Stimulated activated CD8-positive, alpha-beta memory T cell treated with anti-CD3 and anti-CD28 coated beads, Interleukin-4, amount 100 ng/mL, for 1 hour (primary cell): ENCODE measurements at places on chromosomes 4 and X.

DNA sequence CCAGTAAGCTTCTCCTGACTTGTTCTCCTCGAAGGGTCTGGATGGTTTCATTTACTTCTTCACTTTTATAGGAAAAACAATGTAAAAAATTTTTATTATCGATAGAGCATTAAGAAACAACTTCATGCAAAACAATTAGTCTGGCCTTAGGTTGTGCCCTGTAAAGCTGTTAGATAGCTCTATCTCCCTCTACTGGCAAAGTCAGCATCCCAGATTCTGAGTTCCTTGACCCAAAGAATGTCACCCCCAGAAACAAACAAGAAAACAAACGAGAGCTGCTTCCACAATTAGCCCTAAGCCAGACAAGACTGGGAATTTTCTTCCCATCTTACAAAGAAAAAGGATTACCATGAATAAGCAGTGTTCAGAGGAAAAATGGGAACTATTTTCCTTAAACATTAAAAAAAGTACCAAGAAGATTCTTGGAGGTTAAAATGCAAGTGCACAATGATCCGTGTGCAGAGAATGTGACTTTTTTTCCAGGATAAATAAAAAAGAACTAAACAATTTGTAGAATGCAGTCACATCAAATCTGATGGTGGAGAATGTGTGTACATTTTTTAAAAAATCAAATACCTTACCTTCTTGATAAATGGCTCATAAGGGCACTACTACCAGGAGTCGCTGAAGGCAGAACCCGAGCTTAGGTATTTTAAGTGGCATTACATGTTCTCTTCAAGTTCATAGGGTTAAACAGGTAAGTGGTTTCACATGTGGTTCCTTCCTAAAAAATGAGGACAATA lies 293.2 kb downstream of the FBXO8 start:
- DNase-seq, result no peak

DNA sequence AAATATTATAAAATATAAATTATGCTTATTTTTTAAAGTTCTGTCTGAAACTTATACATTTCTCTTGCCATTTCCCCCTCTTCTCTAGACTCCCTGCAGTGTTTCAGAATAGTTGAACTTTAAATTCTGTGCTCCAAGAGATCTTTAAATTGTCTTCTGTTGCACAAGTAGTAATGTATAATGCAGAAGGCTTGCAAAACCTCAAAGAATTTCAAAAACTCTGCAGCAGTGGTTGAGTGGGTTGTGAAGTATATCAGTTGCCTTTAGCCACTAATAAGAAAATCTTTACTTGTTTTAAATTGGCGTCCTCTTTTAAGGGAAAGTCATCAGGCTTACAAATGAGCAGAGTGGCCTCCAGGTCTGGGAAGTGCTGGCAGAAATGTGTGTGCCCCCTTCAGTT lies 1153.3 kb upstream of the PABPC4L start:
- DNase-seq, result no peak

DNA sequence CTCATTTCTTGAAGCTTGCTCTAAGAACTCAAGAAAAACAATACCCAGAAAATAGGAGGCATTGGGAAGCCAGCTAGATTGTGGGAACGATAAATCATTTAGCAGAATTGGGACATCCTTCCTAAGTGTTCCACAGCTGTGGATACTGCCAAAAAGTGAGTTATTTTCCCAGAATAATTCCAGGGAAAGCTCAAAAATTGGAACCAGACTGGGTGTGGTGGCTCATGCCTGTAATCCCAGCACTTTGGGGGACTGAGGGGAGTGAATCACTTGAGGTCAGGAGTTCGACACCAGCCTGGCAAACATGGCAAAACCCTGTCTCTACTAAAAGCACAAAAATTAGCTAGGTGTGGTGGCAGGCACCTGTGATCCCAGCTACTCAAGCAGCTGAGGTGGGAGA lies 68.2 kb upstream of the GK2 start:
- no peak for DNase-seq

DNA sequence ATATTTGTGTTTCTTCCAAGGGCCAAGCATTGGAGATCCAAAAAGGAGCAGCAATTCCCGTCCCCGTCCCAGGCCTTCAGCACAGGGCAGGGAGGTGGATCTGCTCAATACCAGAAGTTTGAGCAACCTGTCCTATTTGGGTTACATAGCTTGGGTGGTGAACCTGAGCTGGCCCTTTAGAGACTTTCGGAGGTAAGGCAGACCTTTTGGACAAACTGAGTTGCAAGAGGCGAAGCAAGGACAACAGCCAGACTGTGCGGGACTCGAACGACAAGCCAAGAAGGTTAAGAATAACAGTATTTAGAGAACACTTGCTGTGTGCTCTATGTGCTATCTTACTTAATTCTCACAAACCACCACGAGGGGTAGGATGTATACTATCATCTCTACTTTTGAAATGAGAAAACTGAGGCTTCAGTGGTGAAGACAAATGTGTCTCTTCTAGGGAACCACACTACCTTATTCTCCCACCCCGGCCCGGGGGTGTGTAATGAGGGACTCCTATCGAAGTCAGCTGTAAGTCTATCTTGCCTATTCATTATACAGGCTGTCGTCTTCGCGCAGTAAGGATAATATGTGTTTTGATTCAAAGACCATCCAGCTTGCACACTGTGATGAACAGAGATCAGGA lies 1.3 kb downstream of the NOP14 start:
- no peak for DNase-seq

DNA sequence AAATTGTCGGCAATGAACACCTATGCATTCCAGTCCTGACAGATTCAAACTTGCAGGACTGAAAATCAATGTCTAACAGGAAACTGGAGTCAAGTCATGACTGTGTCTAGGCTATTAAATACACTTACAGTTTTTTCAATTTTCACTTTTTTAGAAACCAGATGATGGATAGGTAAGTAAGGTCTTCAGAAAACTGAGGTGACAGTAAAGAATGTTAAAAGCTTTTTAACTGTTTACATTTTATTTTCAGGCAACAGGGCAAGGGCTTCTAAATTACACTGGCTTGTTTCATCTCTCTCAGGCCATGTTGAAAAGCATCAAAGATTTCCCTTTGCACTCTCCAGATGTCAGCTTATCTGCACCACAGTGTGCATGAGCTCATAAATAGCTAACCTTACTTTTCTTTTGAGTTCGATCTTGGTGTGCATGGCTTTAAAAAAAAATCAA lies 65.2 kb downstream of the SEC24D start:
- DNase-seq, result no peak

DNA sequence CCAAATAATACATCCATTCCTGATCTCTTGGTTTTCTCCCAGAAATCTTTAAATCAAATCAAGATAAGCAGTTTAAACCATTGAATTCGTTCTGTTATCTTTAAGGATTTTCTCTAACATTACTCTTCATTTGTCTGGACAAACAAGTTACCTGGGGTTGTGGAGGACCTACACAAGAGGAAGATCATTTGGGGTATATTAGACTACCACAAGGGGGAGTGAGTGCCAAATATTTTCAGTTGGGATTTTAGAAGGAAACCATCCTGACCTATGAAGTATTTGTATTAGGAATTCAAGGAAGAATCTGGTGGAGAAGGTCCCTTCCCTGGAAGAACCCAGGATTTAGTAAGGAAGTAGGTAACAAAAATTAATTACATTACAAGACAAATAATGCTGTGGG lies 12.0 kb upstream of the DCHS2 start:
- no peak for DNase-seq

DNA sequence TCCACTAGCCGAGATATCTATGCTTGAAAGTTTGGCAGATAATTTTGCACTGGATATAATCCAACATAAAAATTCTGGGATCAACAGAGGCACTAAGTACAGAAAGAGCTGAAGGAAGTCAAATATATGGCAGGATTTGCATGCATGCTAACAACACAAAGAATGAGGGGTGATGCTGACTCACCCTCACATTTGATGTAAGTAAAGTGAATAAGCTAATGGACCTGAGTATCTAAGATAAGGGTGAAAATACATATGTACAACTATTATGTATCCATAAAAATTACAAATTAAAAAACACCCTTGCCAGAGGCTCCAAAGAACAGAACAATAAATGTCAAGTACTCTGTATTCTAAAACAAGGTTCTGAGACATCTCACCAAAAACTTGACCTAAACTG lies 63.8 kb upstream of the PRDX4 start:
- no peak for DNase-seq

DNA sequence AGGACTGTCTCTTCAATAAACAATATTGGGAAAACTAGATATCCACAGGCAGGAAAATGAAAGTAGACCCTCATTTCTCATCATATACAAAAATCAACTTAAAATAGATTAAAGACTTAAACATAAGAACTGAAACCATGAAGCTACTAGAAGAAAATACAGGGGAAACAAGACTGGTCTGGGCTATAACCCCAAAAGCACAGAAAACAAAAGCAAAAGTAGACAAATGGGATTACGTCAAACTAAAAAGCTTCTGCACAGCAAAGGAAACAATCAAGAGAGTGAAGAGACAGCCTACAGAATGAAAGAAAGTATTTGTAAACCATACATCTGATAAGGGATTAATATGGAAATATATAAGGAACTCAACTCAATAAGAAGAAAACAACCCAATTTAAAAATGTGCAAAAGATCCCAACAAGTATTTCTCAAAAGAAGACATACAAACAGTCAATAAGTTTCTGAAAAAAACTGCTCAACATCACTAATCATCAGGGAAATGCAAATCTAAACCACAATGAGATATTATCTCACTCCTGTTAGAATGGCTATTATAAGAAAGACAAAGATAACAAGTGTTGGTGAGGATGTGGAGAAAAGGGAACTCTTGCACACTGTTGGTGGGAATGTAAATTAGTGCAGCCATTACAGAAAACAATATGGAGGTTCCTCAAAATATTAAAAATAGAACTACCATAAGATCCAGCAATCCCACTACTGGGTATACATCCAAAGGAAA lies 325.3 kb upstream of the RASGEF1B start:
- no peak for DNase-seq

DNA sequence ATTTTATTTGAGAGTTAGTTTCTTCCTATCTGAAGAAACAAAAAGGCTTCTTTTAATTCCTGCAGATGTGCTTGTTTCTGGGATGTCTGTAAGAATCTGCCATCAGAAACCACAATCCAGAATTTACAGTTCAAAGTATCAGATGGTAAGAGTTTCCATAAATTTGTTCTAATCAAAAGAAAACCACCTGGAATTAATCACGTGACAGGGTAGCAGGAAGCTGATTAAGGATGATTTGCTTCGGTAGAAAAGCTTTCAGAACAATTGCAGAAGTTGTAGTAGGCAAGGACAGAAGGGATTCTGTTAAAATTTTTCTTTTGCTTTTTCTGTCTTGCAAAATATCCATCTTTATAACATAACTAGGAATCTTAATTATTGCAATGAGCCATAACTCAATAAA lies 1975.1 kb upstream of the AGA start:
- no peak for DNase-seq

DNA sequence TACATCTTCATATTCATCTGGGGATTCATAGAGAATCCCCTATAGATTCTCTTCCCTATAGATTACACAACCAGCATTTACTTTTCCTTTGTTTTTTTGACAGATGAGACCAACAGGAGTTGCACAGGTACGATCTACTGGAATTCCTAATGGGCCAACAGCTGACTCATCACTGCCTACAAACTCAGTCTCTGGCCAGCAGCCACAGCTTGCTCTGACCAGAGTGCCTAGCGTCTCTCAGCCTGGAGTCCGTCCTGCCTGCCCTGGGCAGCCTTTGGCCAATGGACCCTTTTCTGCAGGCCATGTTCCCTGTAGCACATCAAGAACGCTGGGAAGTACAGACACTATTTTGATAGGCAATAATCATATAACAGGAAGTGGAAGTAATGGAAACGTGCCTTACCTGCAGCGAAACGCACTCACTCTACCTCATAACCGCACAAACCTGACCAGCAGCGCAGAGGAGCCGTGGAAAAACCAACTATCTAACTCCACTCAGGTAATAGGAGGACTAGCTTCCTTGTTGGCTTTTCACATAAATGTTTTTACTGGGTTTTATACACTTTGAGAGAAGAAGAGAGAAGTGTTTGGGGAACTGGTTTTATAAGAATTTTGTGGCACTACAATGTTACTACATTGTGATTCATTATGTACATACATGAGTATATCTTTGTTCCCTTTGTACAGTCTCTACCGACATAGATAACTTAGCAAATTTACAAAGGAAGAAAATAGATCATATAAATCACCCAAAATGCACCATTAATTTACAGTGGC lies 137.2 kb downstream of the DIPK2B start:
- no peak for DNase-seq
